ENCODE measurements at places on chromosomes 3 and 15.
A peak's percentile ranks its signal among the peaks of the same experiment; 100 is the strongest.

DNA sequence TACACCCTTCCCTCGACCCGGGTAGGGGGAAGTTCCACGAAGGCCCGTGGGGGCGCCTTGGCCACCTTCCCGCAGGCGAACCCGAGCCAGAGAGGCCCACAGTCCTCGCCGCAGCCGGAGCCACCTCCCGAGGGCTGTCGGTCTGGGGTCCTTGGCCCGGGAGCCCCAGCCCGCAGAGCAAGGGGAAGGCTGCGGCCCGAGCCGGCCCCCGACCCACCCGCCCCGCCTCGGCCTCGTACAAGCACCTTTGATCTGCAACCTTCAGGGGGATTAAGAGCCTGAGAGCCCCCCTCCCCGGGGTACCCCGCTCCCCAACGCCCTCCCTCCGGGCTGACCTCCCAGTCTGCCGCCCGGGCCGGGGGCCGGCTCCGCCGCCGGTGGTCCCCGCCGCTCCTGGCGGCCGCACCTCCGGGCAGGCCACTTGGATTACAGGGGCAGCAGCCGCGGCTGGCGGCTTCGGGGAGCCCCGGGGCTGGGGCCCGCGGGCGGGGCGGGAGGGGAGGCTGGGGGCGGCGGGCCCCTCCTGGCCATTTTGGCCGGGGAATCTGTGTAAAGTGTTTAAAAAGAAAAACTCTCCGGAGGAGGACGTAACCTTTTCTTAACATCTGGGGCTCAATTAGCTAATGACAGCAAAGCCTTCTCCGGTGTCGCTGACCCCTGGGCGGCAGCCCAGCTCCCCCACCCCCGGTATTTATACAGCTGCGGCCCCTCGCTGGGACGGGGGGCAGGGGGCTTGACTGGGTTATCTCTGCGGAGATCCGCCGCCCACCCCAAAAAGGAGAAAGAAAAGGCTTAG, 40.2 kb downstream of the EPHB3 start:
- no peak for DNase-seq

GRCh38 chr3:35670408-35670965, 31.2 kb downstream of the ARPP21 start:
- DNase-seq: no peak

DNA sequence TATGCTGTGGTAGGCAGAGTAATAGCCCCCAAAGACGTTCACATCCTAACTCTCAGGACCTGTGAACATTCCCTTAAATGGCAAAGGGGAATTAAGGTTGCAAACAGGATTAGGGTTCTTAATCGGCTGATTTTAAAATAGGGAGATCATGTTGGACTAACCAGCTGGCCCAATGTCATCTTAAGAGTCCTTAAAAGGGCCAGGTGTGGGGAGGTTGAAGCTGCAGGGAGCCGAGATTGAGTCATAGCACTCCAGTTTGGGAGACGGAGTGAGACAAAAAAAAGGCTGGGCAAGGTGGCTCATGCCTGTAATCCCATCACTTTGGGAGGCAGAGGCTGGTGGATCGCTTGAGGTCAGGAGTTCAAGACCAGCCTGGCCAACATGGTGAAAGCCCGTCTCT, 1.6 kb upstream of the FLNB start:
- DNase-seq: no peak

GRCh38 chr15:80188251-80188650, 35.5 kb downstream of the FAH start:
- DNase-seq: no peak

DNA sequence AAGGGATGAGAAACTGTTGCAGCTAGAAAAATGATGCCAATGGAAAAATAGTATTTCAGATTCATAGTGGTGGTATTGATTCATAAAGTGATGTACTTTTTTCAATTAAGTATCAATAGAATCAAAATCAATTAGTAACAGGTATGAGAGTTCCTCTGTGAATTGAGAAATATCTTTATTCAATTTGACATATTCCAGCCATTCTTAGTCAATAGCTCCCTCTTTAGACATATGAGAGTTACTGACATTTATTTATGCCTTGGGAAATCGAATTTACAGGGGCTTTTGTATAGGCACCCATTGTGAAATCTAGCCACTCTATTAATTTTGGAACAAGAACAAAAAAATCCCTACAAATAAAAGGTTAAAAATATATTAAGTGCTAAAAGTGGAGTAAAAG, 386.9 kb upstream of the CNTN3 start:
- no peak for DNase-seq

GRCh38 chr3:67349551-67350174, 304.7 kb downstream of the SUCLG2 start:
- DNase-seq: no peak

DNA sequence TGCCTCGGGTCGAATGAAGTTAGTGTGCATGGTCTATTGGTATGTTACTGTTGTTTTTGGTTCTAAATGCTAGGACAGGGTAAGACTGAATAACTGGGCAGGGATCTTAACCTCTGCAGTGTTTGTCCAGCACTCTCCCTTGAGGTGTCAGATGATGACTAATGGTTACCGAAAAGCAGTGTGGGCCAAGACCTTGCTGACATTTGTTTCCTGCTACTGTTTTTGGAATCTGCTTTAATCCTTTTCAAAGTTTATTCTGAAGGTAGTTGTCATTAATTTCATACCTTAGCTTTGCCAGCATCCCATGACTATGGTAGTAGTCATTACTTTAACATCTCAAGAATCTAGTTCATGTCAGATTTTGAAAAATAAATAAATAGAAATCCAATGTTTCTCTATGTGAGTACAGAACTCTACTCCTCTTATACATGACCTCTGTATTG, 117.0 kb downstream of the P3H2 start:
- DNase-seq: no peak

DNA sequence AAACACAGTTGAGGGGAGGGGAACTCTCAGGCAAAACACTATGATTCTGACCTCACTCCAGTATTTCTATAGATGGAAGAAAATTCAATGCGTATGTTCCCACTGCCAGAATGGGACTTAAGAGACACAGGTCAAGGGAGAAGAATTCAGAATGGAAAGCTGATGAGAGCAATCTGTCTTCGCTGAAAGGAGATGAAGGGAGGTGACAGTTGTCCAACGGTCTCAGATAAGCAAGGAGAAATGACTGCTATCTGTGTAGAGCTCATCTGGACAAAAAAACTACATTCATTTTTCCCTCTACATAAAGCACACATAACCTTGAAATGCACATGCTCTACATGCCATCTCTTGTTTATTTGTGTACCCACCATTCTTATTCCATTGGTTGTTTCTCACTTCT, 405.1 kb downstream of the LSAMP start:
- no peak for DNase-seq

GRCh38 chr3:148101061-148101460, 596.6 kb upstream of the AGTR1 start:
- DNase-seq: no peak

- DNase-seq: no peak
Observed at GRCh38 chr3:87414271-87414670, 137.9 kb upstream of the POU1F1 start.

GRCh38 chr3:129316248-129317013, 37.8 kb downstream of the HMCES start:
- DNase-seq: peak; percentile 77

DNA sequence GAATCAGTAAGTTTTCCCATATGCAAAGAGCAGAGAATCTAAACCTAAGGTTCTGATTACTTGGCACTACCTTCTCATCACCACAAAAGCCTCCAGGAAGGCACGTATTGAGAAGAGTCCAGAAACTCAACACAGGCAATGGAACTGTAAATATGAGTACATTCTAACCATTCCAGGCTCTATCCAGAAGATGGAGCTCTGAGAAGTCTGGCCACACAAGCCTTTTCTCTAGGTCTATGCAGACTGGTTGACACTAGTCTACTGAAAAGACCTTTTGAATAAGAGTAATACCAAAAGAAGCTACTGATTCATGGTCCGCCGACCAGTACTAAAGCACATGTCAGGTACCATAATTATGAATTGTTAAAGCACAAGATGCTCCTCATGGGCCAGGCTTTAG, 12.2 kb upstream of the NCKIPSD start:
- no peak for DNase-seq

DNA sequence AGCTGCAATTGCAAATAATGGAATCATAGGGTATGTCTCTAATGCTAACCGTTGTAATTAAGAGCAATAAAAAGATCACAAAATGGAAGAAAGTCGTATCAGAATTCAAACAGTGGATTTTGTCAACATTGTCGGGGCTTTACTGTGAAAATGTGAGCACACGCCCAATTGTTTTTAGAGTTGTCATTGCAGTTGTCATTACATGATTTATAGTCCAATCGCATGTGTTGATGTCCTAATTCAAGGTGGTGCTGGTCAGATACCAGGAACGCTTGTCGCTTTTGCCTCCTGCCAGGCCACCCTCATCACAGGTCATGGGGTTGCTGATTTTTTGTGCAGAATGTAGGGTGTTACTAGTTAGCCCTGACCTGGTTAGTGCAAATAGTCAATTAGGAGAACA, 16.2 kb downstream of the TRPM1 start:
- DNase-seq: no peak

DNA sequence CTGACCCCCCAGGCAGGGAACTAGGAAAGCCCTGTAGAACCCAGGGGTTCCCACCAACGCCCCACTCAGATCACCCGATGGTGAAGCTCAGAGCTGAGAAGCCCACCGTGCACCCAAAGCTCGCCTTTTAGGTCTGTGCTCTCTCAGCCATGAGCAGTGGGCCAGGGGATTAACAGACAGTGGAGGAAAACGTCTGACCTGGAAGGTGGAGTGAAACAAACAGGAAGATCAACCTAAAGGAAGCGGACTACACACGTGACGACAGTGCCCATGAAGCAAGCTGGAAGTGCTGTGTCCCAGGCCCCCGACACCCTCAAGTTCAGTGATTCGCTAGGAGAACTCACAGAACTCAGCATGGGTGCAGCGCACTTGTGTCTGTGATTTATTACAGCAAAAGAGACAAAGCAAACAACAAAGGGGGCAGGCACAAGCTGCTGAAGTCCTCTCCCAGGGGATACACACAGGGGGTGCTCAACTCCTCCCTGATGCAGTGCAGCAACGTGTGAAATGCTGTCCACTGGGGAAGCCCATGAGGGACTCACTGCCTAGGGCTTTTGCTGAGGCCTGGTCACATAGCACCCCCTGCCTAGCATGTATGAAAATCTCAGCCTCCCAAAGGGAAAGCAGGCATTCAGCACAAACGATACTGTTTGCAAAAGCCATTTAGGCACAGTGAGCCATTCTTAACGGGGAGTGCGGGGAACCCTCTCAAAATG, 43.5 kb downstream of the CFAP92 start:
- no peak for DNase-seq

GRCh38 chr15:89681146-89681545, 2.0 kb upstream of the PLIN1 start:
- no peak for DNase-seq

GRCh38 chr3:110743202-110743601, 328.4 kb upstream of the NECTIN3 start:
- DNase-seq: no peak

- no peak for DNase-seq
Observed at GRCh38 chr15:57821826-57822225, 115.3 kb downstream of the POLR2M start.

- peak; percentile 59 for DNase-seq
Observed at GRCh38 chr3:57078344-57078634, 17.8 kb downstream of the SPATA12 start.

GRCh38 chr3:186057594-186057993, 51.3 kb downstream of the ETV5 start:
- DNase-seq: no peak

GRCh38 chr3:193491026-193491425, 63.7 kb downstream of the ATP13A4 start:
- DNase-seq: no peak

GRCh38 chr15:99955181-99955525, 221.9 kb upstream of the LYSMD4 start:
- DNase-seq: no peak

DNA sequence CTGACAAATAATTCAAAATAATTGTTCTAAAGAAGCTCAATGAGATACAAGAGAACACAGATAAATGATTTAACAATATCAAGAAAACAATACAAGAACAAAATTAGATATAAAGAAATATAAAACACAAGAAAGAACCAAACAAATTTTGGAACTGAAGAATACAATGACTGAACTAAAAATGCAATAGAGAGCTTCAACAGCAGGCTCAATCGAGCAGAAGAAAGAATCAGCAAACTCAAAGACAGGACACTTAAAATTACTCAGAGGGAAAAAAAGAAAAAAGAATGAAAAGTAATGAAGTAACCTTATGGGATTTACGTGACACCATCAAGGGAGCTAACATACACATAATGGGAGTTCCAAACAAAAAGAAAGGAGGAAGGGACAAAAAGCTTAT, 32.1 kb downstream of the CCDC54 start:
- no peak for DNase-seq

DNA sequence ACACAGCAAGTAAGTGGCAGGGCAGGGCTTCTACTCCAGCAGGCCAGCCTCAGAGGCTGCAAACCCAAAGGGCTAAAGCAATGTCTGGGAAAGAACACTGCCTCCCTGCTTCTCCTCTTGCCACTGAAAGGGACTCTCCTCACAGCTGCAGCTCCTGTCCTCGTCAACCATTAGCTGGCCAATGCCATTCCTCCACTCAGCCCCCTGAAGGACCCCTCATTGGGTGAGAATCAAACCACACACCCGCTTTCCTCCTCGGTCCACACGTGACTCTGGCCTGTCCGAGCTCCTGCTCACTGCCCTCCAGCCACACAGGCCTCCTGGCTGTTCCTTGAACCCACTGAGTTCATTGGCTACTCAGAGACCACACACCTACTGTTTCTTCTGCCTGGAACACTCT, 253.7 kb upstream of the TLE3 start:
- DNase-seq: no peak

- DNase-seq: no peak
Observed at GRCh38 chr3:30263238-30263924, 343.0 kb upstream of the TGFBR2 start.
